ENCODE measurements at places on chromosomes 5 and 9.
A peak's percentile ranks its signal among the peaks of the same experiment; 100 is the strongest.

- DNase-seq: no peak
Observed at GRCh38 chr5:167765352-167765751, 526.1 kb upstream of the WWC1 start.

DNA sequence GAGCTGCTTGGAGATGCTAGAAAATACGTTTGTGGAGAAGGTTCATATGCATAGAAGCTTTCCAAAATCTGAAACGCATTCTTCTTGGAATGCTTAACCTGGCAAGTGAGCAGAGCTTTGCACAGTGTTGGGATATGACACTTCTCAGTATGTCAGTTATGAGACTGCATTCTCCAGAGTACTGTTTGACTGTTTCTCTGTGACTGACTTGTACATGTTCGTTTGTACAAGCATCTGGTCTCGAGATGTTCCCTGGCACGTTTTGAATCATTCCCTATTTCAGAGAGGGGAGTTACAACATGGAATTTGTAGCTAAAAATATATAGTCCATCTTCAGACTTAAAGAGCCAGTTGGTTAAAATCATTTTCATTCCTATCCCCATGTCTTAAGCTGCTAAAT, 272.4 kb downstream of the ARRDC3 start:
- DNase-seq: no peak

- DNase-seq: peak; percentile 61
Observed at GRCh38 chr9:100322954-100323536, 29.7 kb downstream of the TEX10 start.

DNA sequence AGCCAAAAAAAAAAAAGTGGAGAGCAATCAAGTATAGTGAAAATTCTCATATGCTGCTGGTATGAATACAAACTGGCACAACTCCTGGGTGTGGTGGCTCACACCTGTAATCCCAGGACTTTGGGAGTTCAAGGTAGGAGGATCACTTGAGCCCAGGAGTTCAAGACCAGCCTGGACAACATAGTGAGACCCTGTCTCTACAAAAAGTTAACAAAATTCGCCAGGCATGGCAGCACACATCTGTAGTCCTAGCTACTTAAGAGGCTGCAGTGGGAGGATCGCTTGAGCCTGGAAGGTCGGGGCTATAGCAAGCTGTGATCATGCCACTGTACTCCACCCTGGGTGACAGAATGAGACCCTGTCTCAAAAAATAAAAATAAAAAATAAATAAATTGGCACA, 51.7 kb downstream of the FNIP1 start:
- DNase-seq: no peak

DNA sequence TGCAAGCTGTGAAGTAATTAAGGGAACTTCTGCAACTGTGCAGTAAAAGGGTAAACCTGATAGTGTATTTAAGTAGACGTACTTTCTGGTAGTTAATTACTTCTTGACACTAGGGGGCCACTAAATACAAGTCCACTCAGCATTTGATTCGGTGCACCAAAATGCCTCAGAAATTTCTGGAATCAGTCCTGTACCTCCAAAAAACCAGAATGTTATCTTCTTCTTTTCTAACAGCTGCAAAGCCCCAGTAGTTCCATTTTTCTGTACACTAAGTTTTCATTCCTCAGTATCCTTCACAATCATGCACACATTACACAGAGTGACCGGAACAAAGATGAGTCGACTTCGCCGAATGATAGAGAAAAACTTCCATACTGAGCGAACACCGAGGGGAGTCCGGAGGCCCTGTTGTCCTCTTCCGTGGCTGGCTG, 484 bp downstream of the GFM2 start:
- DNase-seq: peak; percentile 74

GRCh38 chr5:154972476-154973080, 31.7 kb downstream of the MRPL22 start:
- DNase-seq: no peak

GRCh38 chr5:104909803-104910202, 1347.2 kb upstream of the NUDT12 start:
- no peak for DNase-seq

- DNase-seq: no peak
Observed at GRCh38 chr9:129840034-129840433, 4.8 kb downstream of the USP20 start.

DNA sequence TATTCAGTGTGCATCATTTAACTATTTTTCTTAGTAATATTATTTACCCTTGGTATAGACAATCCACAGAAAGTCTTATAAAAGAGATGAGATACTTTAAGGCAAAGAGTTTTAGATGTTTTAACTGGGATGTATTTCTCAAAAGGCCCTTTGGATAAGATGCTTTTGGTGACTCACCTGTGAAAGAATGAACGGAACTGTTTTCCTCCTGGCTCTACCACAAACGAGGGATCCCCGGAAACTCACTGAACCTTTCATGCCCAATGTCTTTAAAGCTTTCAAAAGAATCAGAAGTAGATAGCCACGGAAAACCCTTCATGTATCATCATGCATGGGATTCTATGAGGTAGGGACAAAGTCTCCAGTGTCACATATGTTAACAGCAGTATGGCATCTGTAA, 1.6 kb downstream of the ZNF782 start:
- DNase-seq: no peak

DNA sequence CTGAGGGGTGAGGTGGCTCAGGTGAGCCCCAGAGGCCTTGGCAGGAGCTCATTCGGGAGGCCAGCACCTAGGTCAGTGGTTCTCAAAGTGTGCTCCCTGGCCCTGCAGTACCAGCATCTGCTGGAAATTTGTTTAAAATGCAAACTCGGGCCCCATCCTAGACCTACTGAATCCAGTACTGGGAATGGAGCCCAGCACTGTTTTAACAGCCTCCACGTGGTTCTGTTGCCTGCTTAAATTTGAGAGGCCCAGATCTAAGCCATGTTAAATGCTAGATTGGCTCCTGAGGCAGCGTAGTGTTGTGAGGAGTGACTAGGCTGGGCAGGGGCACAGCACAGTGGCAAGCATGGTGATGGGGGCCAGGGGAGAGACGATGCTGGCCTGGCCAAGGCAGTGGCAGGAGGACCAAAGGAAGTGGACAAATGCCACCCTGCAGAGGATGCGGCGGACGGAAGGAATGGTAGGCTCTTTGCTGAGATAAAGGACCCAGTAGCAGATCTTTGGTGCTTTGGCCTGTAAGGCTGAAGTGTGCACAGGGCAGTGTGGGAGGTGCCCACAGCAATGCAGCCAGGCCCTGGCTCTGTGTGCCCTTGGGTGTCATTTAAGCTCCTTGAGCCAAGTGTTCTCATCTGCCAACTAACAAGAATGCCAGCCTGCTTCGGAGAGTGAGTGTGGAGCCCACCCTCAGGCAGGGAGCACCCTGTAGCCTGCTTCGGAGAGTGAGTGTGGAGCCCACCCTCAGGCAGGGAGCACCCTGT, 4.2 kb downstream of the PRR7 start:
- no peak for DNase-seq

- no peak for DNase-seq
Observed at GRCh38 chr5:139569270-139569955, 8.3 kb downstream of the UBE2D2 start.

GRCh38 chr5:136453199-136453598, 87.9 kb upstream of the TRPC7 start:
- no peak for DNase-seq

- DNase-seq: no peak
Observed at GRCh38 chr5:39394946-39395345, 29.8 kb downstream of the DAB2 start.

DNA sequence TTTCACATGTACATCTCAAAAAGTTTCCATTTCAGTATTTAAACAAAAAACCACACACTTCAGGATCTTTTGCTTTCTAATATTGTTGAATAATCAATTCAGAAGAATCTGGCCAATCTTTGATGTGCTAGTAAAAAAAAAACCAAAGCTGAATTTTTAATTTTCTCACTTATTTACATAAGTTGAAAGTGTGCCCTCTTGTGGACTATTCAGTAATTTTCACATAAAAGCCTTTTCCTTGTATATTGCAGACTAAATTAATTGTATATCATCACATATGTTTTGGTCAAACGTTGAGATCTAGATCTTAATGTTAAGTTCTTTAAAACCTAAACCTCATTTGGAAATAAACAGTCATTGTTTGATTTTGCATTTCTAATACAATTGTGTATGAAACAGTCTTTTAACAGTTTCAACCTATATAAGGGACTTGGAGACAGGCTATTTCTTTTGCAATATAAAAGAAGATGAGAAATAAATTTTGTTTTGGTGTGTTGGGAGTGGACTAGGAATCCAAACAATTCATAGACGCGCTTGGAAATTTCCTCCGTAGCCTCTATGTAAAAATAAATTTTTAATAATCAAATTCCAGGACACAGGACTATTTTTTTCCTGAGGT, 68.1 kb downstream of the NIPBL start:
- DNase-seq: peak; percentile 71

GRCh38 chr9:78295731-78296130, 1.2 kb upstream of the PSAT1 start:
- no peak for DNase-seq

- no peak for DNase-seq
Observed at GRCh38 chr5:4873652-4874051, 266.5 kb upstream of the ADAMTS16 start.

DNA sequence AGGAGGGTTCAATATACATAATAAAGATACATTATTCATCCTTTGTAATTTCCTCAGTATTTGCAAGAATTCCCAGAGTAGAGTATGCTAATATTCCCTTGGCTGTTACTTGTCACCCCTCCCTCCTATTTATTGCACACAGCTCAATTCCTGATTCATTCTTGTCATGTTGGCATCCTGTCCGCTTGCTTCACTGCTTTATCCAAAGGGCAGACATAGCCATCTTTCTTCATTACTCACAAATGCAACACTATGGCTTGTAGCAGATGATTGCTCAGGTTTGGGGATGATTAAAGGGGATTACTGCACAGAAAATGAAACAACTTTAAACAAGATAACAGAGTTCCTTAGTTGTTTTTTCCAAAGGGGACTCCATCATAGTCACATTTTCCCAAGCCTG, 1.2 kb upstream of the IL33 start:
- no peak for DNase-seq

- no peak for DNase-seq
Observed at GRCh38 chr5:170523142-170523551, 19.3 kb downstream of the KCNIP1 start.

GRCh38 chr9:20659474-20659967, 24.5 kb upstream of the FOCAD start:
- DNase-seq: no peak

DNA sequence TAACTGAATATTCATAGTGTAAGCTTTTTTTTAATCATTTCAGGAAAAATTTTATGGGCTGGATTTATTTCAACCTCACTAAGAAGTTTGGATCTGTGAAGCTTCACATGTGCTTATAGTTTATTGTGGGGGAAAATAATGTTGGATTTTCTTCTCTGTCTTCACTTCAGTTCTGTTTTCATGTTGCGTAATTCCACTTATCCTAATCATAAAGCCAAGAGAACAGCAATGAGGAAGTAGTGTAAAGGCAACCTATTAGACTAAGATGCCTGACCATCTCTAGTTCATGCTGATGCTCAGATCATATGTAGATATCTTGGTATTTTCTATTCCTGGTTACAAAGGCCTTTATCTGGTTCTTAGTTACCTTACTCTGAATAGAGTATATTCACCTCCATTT, 50.0 kb downstream of the CD180 start:
- no peak for DNase-seq

DNA sequence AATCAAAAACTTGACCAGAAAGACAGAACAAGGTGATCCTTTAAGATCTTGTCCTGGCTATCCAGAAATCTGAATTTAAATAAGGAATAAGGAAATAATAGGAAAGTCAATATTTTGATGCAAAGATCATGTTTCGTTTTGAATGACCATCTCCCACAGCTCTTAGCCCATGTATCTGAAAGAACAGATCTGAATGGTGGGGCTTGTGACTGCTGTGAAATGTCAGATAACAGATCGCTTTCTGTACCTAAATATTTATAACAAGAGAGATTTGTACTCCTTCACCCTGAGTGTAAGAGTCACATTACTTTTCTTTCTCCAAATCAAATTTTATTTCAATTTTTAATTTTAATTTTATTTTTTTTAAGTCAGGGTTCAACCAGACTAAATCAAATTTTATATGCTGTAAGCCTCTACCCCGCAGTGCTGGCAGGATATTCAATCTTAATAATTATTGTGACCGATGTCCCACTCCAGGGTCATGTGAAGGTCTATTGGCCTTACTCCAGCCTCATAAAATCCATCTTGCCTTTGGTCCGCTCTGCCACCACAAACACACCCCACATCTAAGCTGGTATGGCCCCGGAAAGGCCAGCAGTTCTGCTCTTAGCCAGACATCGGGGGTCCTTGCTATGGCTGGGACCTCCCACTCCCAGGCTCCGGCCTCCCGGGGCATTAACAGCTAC, 7.0 kb upstream of the SLC26A2 start:
- DNase-seq: no peak

- no peak for DNase-seq
Observed at GRCh38 chr9:14147738-14148137, 166.2 kb downstream of the NFIB start.

DNA sequence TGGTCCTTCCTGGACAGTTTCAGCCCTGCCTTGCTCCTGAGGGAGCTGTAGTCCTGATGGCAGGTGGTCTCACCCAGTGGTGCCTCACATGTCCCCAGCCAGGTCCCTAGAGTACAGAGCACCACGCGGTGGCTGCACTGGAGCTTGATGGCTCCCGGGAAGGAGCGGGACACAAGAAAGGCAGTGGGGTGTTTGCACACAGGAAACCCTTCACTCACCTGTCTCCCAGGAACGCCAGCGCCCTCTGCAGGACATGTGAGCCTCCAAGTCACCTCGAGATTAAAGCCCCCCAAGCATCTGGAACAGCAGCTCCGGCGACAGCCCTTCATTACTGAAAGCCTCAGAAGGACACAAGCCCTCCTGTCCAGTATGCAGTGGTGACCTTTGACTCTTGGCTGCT, 19.9 kb upstream of the TMEM250 start:
- no peak for DNase-seq

- no peak for DNase-seq
Observed at GRCh38 chr5:32837211-32837610, 126.1 kb downstream of the NPR3 start.

DNA sequence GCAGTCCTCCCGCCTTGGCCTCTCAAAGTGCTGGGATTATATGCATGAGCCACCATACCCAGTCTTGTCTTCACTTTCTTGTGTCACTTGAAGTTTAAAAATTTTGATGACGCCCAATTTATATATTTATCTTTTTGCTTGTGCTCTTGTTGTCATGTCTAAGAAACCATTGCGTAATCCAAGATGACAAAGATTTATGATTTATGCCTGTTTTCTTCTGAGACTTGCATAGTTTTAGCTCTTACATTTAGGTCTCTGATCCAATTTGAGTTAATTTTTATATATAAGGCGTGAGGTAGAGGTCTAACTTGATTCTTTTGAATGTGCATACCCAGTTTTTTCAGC, 18.6 kb downstream of the ANKHD1 start:
- no peak for DNase-seq

- no peak for DNase-seq
Observed at GRCh38 chr5:104071887-104072286, 509.3 kb upstream of the NUDT12 start.

All from B cell (primary cell).